ENCODE measurements at places on chromosomes 13 and 19.

GRCh38 chr19:13284929-13285928, 135.0 kb downstream of the IER2 start:
- no peak for DNase-seq

DNA sequence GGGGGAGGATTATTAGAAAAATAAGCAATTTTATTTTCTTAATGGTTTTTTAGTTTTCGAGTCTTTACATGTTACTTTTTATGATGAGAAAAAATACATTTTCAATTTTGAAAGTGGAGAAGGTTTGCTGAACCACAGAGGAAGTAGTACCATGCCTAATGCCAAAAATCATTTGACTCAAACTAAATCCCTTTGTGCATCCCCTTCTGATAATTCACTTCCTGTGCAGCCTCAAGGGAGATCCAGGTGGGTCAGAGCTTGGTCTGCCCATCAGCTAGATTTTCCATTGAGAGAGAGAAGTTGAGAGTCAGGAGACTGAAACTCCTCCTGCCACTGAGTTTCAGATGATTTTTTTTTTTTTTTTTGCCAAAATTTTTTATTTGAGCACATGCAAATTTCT, 571.7 kb downstream of the LIG4 start:
- DNase-seq = no peak

DNA sequence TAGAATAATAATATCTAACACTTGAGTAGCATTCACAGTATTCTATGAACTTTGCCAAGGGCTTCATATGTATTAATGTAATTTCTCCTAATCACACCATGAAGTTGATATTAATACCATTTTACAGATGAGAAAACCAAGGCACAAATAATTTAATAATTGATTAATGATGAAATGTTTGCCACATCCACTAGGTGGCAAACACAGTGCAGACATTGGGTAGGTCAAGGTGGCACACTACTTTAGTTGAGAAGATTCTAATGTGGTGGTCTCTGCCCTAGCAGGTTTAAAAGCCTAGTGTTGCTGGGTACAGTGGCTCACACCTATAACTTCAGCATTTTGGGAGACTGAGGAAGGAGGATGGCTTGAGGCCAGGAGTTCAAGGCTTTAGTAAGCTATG, 412.4 kb downstream of the SUCLA2 start:
- DNase-seq = no peak

GRCh38 chr19:55459551-55459949, 1.9 kb downstream of the ISOC2 start:
- DNase-seq = no peak

DNA sequence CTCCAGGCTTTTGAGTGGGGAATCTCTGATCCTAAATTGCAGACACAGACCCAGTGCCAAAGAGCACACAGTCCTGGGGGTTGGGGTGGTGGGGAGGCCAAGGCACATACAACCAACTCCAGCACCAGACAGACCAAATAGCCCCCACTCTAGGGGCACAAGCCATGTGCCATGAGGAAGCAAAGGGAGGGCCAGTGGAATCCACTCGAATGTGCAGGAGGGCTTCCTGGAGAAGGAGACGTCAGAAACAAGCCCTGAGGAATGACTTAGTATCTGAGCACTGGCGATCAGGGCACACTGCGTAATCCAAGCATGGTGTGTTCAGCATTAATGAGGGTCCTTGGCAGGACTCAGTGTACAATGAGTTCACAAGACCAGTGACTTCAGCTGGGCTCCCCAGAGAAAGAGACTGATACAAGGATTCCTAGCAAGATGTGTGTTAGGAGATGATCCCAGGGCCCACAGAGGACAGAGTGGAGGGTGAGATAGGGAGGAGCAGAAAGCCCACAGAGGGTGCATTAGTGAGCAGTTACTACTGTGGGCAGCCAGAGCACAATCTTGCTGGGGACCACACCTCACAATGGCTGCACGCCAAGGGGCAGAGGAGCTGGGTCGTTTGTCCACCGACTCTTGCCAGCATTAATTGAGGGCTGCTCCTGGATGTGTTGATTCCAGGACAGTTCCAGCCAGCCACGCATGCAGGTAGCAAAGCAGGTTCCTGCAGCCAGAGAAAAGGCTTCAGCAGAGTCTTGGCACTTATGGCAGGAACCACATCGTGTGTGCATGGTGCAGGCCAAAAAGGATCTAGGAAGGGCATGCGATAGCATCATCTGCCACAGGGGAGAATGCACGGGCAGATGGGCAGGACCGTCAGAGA, 152.6 kb upstream of the VSTM2B start:
- no peak for DNase-seq

DNA sequence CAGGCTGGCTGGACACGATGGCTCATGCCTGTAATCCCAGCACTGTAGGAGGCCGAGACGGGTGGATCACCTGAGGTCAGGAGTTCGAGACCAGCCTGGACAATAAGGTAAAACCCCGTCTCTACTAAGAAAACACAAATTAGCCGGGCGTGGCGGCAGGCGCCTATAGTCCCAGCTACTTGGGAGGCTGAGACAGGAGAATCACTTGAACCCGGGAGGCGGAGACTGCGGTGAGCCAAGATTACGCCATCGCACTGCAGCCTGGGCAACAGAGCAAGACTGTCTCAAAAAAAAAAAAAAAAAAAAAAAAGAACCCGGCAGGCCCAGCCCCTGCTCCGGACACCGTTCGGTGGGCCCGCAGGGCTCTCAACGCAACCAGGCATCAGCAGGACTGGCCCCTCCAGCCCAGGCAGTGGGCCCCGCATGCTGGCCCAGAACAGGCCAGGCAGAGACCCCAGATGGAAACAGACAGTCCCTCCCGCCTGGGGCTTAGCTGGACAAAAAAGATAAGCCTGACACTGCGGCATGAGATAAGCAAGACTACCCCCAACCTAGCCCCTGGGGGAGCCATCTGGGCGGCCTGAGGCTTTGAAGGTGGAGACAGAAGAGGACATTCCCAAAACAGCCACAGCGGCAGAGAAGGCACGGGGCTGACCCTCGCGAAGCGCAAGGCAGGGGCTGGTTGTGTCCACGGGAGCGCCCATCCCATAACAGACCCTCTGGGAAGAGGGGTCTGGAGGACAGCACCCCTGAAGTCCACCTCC, 11.6 kb downstream of the REXO1 start:
- DNase-seq = no peak

GRCh38 chr19:34468409-34468808, 13.1 kb upstream of the WTIP start:
- no peak for DNase-seq

DNA sequence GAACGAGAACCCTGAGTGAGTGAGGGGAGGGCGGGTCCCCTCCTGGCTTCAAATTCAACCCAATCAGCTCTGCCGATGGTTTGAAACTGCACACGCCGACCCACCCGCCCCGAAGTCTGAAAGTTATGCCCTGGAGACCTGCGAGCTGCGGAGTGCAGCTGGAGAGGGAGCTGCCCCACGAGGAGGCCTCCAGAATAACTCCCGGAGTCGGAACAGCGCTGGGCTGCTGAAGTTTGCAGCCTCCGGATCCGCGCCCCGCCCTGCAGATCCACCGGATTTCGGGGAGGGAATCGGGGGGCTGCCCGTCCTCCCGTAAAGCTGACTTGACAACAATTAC, 7.0 kb downstream of the POU4F1 start:
- DNase-seq = no peak

- DNase-seq = no peak
Measured at GRCh38 chr13:100382785-100383184, 205.8 kb downstream of the GGACT start.

- peak; percentile 11 for DNase-seq
Measured at GRCh38 chr19:2663920-2664571, 38.4 kb downstream of the GNG7 start.

GRCh38 chr19:18300930-18301717, 19.7 kb upstream of the JUND start:
- no peak for DNase-seq

DNA sequence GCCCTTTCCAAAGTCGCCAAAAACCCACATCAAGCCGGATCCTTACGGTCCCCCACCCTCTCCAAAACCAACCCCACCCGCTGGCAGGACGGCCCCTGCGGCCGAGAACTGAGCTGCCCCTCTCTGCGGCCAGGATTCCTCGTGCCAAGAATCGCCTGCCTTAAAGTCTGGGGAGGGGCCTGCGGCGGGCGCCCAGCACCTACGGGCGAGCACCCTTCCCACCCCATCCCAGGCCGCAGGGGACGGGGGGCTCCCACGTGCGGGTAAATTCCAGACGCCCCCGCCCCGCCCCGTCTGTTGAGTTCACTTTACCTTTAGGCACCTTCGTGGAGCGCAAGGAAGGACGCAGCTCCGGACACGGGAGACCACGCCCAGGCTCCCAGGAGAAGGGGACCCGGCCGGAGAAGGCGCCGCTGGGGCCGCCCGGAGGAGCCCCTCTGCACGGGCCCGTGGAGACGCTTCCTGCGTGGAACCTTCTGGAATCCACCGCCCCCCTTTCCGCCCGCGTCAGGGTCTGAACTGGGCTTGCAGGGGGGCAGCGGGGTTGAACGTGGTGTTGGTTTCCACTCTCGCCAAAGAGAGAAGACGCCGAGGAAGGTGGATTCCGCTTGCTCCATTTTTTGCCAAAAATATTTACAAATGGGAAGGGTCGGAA, 22.8 kb downstream of the ONECUT3 start:
- no peak for DNase-seq

DNA sequence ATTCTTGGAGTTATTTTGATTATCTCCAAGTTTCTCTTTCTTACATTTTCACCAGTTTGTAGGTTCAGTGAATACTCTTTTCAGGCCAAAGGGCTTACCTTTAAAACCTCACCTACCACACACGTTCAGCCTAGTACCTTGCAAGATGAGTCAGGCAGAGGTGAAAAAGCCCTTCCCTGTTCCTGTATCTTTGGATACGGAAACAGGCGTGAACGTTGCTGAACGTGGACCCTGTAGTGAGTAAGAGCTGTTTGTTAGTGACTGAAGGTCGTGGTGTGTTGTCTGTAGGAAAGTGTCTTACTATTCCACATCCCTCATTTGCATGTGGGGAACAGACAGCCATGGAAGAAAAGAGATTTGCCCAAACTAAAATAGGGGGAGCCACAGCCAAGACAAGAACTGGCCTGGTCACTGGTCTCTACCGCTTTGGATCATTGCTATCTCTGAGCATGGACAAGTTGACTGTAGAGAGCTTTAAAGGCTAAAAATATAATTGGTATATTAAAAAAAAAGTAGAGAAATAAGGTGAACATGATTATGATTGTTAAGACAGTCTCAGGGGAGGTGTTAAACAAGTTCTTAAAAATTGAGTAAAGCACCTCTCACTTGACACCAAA, 3.5 kb downstream of the CEBPG start:
- no peak for DNase-seq

GRCh38 chr13:73625562-73626339, 508.5 kb downstream of the KLF12 start:
- DNase-seq = no peak

GRCh38 chr19:10998045-10998533, 37.3 kb downstream of the SMARCA4 start:
- no peak for DNase-seq

GRCh38 chr13:98298599-98298998, 121.5 kb upstream of the RNF113B start:
- DNase-seq = no peak

DNA sequence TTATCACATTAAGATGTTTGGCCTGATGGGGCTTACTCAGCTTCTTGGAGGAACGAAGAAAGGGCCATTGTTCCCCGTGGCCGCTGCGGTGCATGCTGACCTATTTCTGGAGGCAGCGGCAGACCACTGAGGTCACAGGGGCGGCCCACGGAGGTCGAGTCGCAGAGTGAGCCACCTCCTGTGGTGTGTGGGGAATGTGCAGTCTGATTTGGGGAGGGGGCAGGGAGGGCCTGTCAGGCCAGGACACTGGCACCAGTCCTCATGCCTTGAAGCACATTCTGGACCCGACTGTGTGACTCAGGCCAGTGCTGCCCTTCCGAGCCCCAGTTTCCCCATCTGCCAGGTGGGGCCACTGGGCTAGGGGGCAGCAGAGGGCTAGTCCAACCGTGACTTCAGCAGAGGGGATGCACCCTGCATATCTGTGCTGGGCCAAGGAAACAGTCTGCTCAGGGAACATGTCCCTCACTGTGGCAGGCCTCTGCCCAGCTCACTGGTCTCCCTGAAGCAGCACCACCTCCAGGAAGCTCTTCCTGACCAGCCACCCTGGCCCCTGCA, 6.3 kb downstream of the SLC7A10 start:
- no peak for DNase-seq

Data from activated naive CD8-positive, alpha-beta T cell treated with anti-CD3 and anti-CD28 coated beads for 36 hours (primary cell).